ENCODE measurements at places on chromosomes 16 and 17.

GRCh38 chr16:48596326-48596725, 13.7 kb downstream of the N4BP1 start:
- DNase-seq, result no peak

DNA sequence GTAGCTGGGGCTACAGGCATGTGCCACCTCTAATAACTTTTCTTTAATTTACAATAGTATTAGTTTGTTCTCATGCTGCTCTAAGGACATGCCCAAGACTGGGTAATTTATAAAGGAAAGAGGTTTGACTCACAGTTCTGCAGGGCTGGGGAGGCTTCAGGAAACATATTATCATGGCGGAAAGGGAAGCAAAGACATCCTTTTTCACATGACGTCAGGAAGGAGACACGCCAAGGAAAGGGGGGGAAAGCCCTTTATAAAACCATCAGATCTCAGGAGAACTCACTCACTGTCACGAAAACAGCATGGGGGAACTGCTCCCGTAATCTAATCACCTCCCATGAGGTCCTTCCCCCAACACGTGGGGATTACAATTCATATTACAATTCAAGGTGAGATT, 18.3 kb downstream of the IL4R start:
- DNase-seq, result no peak

DNA sequence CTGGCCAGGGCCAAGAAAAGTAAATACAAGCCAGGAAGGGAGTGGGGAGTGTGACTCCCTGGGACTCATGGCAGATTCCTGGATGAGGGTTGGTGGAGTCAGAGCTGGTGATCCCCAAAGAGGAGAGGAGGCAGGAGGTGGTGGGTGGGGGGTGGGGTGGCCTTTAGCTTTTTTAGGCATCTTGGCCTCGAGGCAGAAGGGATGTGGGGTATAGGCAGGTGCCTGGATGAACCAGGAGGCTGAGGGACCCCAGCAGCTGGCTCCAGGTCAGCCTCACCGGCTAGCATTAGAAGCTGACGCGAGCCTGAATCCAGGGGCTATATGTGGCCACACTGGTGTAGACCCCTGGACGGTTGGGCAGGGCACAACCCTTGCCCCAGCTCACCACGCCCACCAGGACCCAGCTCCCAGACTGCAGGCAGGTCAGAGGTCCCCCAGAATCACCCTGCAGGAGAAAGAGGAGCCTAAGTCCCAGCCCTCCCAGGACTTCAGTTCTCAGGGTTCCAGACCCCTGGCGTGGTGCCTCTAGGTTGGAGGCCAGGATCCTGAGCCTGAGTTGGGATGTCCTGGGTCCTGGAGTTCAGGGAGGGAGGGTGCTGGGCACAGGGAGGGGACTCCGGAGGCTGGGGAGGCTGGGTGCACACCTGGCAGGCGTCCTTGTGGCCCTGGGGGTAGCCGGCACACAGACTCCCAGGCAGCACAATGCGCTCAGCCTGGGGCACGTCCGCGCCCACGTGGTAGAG, 2.8 kb downstream of the PRSS33 start:
- DNase-seq, result peak; percentile 43

DNA sequence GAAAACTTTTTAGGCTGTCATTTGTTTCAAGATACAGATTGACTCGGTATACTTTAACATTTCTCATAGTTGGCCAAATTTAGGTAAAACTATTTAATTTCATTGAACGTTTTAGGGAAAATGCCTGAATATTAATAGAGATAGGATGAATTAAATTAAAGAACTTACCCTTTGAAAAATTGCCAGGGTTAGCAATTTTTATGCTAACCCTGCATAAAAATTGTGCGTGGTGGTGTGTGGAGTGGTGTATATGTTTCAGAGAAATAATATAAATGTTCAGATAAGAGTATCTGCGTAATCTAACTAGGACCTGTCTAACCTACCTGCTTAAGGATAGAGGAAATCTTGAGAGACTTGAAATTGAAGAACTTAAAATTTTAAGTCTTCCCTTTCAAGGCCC, 21.4 kb downstream of the NF1 start:
- no peak for DNase-seq

DNA sequence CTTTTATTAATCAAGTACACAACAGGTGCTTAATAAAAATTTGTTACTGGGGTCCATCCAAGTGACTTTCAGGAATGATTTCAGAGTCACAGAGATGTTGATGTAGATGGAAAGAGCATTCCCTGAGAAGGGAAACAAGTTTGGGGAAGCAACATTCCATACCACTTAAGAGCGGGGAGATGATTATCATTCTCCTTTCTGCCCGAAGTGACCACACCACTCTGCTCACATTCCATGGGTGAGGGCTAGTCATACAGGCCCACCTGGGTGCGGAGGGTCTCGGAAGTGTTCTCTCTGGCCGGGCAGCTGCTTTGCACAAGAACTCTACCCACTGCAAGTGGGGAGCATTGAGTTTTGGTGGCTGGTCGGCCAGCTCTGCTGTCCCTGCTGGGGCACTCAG, 231.4 kb downstream of the SNX29 start:
- DNase-seq, result peak; percentile 76

- peak; percentile 87 for DNase-seq
These were observed at the start of gene SMTNL2 for GRCh38 chr17:4584101-4584916. TSS of gene SMTNL2 (plus strand) at chr17:4584529. CDS start at chr17:4584606, 77 bp downstream.

- no peak for DNase-seq
These were observed 26.9 kb downstream of the KATNB1 start for GRCh38 chr16:57762365-57763040.

DNA sequence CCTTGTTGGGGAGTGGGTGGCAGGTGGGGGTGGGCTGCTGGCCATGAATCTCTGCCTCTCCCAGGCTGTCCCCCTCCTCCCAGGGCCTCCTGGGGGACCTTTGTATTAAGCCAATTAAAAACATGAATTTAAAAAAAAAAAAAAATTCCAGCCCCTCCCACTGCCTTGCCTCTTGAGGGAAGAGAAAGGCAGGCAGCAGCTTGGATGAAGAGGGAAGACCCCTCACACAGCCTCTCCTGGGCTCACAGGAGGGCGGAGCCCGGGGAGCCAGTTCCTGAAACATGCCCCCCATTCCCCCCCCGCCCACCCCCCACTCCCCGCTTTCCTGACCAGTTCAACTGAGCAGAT, 1.8 kb upstream of the TCAP start:
- DNase-seq, result no peak

DNA sequence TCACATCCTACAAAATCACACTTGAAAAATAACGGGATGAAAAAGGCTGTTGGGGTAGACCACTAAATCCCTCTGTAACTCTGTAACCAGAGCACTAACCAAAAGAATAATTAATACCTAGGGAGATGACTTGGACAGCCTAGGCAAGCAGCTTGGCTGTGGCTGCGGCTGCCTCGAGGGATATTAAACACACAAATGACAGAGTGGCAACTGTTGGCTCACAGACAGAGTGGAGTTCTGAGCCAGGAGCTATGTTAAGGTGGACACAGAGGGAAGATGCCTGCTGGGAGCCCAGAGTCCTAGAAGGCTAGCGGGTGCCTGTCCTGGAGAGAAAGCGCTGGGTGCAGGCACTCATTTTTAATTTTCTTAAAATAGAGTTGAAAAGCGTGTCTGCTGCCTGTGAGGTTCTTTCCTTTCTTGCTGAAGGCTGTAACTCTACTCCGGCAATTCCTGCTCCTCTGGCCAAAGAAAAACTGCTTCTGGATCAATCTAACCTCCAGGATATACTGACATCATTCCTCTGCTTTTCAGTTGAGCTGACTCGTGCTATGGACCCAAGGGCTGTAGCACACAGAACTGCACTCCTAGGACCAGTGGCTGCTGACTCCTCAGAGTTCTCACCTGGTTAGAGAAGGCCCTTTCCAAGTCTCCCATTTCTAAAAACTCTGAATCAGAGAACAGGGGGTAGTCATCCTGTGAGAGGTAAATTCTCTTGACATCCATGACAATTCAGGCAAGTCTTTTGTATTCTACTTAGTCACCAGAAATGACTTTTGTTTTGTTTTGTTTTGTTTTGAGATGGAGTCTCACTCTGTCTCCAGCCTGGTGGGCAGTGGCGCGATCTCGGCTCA, 147.9 kb downstream of the STX8 start:
- no peak for DNase-seq

DNA sequence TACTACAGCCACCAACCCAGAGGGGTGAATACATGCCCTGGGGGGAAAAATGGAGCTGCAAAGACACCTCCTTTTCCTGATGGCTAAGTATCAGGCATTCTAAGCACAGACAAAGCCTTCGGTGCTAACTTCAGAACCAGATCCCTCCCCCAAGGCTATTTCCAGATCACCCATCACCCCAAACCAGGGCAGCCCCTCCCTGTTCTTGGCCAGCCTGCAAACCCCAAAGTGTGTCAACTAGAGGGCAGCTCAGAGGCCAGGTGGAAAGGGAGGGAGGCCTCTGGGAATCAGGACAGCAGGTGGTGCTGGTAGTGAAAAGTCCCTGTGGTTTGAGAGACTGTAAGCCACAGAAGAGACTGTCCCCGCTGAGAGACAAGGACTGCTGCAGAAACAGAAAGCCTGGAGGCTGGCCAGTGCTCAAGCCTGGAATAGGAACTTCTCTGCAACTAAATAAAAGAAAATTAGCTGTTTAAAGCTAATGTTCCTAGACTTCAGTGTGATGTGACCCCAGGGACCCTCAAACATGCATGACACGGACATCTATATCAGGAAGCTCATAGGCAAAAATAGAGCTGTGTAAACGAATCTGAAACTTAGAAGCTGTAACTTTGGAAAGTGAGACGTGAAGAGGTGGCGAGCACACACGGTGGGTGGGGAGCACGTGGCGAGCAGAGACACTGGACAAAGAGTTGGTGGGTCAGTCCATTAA, 9.1 kb downstream of the TUBG1 start:
- DNase-seq, result peak; percentile 89

DNA sequence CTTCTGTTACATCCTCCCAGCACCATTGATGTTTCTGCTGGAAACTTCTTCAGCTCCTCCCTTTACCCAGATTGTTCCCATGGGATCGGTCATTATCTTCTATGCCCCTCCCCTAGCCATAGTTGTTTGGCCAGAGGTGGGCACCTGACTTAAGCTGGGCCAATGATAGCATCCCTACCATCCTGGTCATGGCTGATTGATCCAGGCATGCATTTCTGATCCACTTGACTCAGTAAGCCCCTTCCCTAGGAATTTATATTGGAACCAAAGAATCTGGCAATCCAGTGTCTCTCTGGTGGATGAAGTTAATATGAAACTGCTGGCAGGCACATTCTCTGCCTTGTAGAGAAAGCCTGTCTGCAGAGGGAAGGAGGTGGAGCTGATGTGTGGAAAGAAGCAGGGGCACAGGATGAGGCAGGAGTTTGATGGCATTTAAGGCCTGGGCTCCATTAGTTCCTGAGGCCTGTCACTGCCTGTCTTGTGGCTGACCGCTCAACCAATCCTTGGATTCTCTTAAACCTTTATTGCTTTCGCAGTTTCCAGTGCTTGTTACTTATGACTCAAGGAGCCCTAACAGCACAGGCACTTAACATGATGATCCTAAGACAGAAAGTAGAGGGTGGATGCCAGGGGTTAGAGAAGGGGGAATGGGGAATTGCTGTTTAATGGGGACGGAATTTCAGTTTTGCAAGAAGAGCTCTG, 152.4 kb downstream of the ABCC12 start:
- peak; percentile 71 for DNase-seq

- DNase-seq, result no peak
These were observed 5.3 kb downstream of the DRC7 start for GRCh38 chr16:57699899-57700298.

GRCh38 chr17:1484676-1485422, 7.6 kb downstream of the MYO1C start:
- peak; percentile 94 for DNase-seq

- DNase-seq, result peak; percentile 91
These were observed 11.1 kb downstream of the TNS4 start for GRCh38 chr17:40490289-40490853.

GRCh38 chr16:7979448-7980132, 610.7 kb downstream of the TMEM114 start:
- DNase-seq, result no peak

DNA sequence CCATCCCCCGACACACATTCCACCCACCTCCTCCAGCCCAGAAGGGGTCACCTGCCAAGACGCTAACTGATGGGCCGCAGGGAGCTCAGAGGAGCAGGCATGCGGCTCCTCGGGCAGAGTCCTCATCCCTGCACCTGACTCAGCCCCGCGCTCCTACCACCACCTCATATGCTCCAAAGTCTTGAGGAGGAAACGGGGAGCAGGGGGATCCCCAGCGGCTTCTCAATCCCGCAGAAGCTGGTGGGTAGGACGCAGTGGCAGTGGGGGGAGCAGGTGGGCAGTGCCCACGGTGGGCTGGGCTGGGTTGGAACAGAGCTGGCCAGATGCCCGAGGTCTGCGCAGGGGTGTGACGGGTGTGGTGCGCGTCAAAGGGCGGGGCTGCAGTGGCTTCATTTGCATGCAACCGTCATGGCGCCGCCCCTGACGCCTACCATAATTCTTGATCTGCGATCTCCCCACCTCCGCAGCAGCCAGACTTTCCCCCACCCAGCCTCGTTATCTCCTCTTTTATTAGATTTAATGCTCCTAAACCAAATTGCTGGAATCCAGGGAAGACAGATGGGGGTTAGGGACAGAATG, 39.0 kb upstream of the EMP2 start:
- peak; percentile 65 for DNase-seq

DNA sequence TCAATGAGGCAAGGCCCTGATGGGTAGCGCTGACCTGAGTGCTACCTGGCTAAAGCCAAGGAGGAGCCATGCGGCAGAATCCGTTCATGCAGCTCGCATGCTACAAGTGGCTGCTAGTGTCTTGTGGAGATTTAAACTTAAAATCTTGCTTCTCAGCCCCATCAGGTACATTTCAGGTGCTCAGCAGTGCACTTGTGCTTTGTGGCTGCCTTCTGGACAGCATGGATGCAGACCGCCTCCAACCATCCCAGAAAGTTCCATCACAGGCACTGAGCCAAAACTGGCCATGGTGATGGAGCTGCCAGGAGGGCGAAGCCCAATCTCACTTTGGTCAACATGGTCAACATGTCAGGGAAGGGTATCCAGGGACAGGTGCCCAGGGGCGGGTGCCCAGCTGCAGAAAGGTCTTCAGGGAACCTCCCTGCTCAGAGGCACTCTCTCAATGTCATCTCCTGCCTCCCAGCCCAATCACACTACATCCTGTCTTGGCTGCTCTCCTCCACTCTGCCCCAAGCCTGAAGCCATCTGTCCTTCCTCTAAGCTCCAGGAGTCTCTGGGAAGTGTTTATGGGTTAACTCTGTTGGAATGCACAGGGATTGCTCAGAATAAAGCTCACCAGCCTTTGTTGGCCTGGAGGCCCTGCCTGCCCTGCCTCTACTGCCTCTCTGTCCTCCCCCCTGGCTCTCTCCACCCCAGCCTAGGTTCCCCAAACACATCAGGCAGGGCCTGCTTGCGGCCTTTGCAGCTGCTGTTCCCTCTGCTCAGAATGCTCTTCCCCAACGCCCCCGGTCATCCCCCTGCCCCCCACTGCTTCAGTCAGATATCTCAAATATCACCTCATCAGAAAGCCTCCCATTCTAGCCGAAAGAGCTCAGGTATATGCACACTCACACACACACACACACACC, 18.3 kb upstream of the TNFRSF13B start:
- DNase-seq, result peak; percentile 79

- peak; percentile 56 for DNase-seq
These were observed 4.7 kb upstream of the CHMP6 start for GRCh38 chr17:80986816-80987475.

All from islet precursor cell (in vitro differentiated cells).